ENCODE measurements at places on chromosomes 12 and 14.

DNA sequence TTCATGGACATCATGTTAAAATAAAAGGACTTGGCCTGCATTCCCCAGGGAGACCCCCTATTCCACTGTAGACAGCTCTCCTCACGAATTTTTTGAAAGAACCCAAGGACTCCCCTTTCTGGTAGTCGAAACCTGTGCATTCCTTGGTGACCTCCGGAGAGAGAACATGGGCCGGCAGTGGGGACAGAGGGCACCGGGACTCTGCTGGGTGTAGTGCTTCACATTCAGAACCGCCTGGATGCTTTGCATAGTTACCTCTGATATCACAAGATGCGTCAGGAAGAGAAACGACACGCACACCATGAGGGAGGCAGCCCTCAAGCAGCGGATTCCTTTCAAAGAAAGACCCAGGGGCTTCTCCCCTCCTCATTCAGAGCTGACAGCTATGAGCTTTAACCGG, 9.7 kb downstream of the CKAP4 start:
- no peak for DNase-seq

DNA sequence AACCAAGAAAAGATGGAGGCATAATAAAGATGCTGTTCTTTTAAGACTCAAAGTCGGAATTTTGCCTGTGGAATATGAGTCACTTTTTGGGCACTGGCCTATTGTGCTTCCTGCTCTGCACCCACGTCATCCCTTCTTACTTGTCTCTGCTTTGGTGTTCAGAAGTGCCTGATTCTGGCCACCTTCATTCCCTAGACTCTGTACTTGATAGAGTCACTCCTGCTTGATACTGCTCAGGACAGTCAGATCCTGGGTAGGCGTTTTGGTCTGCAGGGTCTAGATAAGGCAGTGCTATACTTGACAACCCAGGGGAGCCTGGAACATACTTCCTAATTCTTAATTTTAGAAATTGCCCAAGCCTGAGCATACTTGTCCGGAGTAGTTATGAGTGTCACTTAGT, 1.9 kb downstream of the LRRK2 start:
- DNase-seq: no peak

- no peak for DNase-seq
Observed at GRCh38 chr14:36869125-36869524, 207.5 kb downstream of the PAX9 start.

DNA sequence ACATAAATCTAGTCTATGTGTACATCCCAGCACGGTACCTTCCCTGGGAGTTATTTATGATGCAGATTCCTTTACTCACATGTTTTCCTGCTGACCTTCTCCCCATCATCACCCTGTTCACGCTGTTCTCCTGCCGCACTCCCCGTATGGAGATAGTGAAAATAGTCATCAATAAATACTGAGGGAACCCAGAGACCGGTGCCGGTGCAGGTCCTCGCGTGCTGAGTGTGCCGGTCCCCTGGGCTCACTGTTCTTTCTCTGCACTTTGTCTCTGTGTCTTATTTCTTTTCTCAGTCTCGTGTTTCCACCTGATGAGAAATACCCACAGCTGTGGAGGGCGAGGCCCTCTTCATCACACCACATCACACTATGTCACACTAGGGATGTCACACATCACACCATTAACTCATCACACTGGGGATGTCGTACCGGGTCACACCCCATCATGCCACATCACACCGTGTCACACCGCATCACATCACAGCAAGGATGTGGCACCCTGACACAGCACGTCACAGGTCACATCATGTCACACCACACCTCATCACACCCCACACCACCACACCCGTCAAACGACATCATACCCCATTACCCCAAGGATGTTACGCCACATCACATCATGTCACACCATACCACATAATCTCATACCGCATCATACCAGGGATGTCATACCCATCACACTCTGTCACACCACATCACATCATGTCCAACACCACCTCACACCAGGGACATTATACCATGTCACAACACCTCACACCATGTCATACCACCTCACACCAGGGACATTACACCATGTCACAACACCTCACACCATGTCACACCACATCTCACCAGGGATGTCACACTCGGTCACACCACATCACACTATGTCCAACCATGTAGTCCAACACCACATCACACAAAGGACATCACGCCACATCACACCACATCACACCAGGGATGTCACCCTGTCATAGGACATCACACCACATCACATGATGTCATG, 207.0 kb downstream of the TMEM121 start:
- no peak for DNase-seq

DNA sequence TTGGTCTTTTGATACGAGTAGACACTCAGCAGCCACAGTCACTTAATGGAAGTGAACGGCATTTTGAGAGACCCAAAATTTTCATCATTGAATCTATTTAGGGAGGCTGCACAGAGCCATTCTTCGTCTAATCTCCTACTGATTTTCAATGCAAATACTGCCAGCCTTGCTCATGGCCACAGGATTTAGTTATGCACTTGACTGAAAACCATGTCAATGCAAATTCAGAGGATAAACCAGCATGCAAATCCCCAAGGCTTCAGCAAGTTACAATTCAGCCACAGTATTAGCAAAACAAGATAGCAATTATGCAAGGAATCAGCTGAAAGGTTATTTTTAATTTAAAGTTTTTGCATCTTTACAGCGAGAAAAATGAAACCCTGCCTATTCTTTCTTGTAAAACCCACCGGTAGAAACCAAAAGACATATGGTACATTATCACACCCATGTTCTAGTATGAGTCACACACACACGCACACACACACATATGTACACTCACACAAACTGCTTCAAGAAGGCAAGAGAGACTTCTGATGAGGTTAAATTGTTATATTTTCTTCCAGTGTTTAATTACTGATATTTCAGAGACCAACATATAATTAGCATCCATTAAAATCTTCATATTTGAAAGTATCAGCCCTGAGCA, 985.3 kb upstream of the FLRT2 start:
- DNase-seq: no peak

Measured in NCI-H1417 treated with DMSO at 0.1 percent for 48 hours (cell line).